Esophagus muscularis mucosa (tissue), 4 donors: ENCODE measurements at places on chromosomes 13 and 19.

DNA sequence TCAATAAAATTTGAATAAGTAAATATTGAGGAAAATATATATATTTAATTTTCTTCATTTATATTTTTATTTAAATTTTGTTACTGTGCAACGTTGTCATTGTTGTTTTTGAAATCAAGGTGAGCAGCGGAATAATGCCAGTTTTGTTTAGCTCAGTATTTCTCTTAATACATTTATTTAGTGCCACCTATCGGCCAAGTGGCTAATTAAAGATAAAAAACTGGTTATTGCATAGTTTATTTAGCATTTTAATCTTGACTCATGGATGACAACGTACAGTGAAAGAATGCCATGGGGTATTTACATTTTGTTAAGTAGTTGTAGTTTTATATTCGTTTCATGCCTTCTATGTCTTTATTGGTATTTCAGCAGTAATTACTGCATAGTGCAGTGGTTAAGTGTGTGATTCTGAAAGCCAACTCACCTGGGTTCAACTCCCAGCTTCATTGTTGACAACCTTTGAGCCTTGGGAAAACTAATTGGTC is 265.9 kb downstream of the MYO16 start:
- DNase-seq, result no peak

DNA sequence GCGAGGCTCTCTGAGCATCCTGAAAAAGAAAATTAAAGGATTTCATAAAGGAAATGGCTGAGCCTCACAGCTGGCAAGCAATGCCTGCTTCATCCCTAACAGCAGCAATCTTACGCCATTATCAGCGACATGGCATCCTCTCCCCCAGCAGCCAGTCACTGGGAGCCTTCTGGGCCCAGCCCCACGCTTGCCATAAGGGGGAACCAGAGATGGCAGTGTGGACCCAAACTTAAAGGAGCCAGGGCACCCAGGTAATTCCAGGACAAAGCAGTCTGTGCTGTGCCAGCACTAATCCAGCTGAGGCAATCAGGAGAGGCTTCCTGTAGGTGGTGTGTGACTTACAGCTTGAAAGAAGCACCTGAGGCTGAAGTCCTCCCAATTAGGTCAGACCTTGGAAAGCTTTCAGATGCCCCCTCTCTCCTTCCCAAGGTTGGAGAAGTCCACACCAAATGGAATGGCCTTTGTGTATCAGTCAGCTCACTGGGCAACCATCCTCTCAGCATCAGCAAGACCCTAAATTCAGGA is 10.3 kb downstream of the VSTM2B start:
- DNase-seq, result no peak

DNA sequence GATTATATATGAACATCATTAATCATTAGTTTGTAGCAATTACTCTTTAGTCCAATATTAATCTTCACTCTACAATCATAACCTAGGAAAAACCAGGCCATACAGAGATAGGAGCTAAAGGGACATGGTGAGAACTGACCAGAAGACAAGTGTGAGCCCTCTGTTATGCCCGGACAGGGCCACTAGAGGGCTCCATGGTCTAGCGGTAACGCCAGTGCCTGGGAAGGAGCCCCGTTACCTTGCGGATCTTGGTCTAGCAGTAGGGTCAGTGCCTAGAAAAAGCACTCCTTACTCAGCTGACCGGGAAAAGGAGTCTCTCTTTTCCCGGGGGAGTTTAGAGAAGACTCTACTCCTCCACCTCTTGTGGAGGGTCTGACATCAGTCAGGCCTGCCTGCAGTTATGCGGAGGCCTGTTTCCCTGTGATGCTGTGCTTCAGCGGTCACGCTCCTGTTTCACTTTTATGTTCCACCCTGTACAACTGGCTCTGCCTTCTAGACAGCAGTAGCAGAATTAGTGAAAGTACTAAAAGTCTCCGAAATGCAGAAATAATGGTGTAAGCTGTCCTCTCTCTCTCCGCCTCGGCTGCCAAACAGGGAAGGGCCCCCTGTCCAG is 13.8 kb downstream of the OR7D4 start:
- DNase-seq, result no peak

DNA sequence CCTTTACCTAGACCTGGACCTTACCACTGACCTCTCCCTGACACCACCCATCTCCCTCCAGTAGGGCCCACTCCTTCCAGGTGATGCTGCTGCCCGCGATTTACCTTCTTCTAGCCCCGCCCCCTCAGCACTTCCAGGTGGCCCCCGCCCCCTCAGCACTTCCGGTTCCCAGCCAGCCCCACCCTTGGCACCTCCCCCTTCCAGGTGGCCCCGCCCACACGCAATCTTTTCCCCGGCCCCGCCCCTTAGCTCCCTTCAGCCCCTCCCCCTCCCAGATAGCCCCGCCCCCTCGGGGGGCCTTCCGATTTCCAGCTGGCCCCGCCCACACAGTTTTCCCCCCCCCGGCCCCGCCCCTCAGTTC is 586 bp downstream of the LIG1 start:
- DNase-seq, result peak; percentile 92

GRCh38 chr19:46917002-46917401 is 56.2 kb downstream of the ARHGAP35 start:
- DNase-seq, result no peak

- no peak for DNase-seq
Observed at GRCh38 chr19:14315433-14315832, 65.8 kb upstream of the ADGRE5 start.

GRCh38 chr19:37955986-37956385 is 49.0 kb downstream of the SIPA1L3 start:
- no peak for DNase-seq

DNA sequence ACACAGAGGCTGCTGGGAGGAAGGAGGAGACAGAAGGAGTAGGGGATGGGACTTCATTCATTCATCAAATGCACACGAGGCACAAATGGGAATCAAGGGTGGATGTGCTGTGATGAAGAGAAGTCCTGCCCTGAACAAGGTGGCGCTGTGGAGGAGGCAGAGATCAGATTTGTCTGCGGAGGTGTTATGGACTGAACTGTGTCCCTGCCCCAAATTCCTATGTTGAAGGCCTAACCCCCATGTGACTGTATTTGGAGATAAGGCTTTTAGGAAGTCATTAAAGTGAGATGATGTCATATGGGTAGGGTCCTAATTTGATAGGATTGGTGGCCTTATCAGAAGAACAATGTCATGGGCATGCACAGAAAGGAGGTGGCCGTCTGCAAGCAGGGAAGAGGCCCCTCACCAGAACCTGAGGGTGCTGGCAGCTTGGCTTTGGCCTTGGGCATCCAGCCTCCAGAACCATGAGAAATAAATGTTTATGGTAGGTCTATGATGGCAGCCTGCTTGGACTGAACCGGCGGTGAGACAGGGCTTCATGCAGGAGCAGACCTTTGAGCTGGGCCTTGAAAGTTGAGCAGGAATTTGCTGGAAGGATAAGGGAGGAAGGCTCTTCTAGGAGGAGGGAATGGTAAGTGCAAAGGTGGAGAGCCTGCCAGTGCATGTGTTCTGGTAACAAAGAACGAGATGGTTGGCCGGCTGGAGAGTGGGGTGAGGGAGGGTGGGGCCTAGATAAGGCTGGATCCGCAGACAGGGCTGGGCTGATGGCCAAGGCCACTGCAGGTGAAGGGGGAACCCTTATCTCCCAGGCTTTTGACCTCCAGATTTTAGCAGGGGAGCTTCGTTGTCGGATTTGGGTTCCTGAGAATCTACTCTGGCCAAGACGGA is 2.7 kb upstream of the CEBPA start:
- no peak for DNase-seq

DNA sequence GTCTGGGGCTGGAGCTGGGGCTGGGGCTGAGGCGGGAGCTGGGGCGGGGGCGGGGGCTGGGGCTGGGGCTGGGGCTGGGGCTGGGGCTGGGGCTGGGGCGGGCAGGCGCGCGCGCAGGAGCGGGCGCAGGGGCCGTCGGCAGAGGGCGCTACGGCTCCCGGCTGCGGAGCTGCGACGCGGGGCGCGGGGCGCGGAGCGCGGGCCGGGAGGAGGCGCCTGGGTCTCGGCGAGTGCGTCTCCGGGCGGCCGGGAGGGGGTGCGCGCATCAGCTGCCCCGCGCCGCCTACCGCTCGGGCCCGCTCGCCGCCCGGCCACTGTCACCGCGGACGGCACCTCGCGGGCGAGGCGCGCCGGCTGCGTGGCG is 422 bp upstream of the MTUS2 start:
- no peak for DNase-seq

GRCh38 chr13:111468037-111468959 is 147.9 kb downstream of the TEX29 start:
- no peak for DNase-seq

- no peak for DNase-seq
Observed at GRCh38 chr19:13006431-13007281, 11.4 kb downstream of the NFIX start.

DNA sequence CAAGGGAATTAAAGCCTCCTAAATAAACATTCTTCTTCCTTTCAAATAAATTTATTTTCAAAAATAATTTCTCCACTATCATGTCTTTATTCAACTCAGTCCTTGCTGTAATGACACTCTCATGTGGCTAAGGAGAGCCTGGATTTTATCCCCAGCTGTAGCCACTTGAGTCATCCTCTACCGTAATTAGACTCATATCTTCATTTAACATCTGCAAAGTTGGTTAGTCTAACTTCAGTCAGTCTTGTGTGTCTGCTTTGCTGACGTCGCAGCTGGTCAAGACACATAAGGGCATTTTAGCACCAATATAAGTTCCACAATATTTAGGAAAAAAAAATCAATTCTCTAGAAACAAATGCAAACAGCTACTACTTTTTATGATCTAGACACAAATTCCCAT is 776.4 kb upstream of the ATXN8OS start:
- no peak for DNase-seq

DNA sequence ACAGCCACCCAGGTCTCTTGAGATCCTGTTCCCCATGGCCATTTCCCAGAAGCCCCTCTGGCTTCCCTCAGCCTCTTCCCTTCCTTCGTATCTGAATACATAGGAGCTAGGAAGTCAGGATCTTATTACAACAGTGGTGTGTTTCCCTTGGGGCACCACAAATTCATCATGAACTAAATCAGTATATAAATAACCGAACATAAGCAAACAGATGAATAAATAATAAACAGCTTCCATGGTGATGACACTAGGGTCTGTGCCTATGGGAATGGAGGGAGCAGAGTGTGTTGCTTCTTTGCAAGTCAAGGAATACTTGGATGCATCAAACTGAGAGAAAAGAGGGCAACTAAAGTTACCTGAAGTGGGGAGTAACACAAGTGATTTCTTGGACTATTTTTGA is 527.6 kb downstream of the LMO7 start:
- no peak for DNase-seq

DNA sequence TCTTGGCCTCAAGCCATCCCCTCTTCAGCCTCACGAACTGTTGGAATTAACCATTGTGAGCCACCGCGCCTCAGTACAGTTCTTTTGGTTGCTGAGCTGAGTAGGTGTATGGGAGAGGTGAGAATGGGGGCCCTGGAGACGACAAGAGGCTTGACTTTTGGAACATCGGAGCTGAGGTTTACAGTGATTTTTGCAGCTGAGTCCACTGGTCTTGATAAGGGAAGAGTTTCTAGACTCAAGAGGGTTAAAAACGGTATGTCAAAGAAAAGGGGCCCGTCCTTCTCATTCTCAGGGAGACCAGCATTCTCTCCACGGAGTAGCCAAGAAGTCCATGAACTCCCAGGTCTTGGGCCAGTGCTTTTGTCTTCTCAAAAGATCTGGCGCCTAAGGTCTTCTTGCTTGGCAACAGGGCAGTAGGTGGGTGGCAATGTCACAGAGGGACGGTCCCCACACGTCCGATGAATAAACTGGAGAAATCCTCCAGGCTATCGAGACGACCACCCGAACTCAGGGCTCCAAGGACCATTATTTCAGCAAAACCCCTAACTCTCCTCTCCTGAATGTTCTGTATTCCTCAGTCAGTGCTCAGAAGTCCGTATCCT is 6.4 kb upstream of the QTRT1 start:
- no peak for DNase-seq
